ENCODE measurements at places on chromosomes 5 and 9.

DNA sequence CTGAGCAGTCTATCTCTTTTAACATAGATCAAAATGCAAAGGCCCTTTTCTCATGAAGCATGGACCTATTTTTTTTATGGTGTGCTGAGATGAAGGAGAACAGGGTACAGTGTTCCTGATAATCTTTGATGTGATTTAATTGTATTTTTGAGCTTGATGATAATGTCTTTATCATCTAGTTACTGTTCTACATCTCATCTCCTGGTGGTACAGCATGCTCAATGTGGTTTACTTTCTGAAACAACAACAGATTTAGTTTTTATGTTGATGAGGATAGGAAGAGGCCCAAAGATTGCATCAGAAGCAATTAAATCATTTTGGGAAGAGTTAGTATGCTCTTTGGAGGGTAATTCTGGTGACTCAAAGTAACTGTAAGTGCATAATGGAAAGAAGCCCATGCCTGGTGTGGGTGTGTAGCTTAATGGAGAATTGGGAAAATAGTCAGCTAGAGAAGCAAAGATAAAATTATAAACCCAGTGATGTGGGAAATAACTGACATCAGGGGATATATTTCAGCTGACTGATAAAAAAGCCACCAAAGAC lies 123.0 kb upstream of the KCNN2 start:
- H3K27me3 ChIP-seq = no peaks in the 10 kb centered on the region
- peaks cover 2% of the 10 kb centered on the region for H3K36me3 ChIP-seq
- DNase-seq = no peak
- no peak overlapping the region for H3K4me3 ChIP-seq
- H3K27ac ChIP-seq = no peak overlapping the region

DNA sequence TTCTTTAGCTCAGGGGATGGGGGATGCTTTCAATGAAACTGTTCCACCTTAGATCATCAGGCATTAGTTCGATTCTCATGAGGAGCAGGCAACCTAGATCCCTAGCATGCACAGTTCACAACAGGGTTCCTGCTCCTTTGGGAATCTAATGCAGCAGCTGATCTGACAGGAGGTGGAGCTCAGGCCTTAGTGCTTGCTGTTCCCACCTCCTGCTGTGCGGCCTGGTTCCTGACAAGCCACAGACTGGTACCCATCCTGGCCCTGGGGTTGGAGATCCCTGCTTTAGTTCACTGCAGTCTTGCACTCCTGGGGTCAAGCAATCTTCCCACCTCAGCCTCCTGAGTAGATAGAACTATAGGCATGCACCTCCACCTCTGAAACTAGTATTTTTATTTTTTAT lies 1369.8 kb upstream of the NUDT12 start:
- no peak for DNase-seq
- no peak overlapping the region for H3K4me3 ChIP-seq
- H3K27ac ChIP-seq = no peak overlapping the region
- H3K4me1 ChIP-seq = no peaks in the 10 kb centered on the region
- no peaks in the 10 kb centered on the region for H3K27me3 ChIP-seq

- H3K4me3 ChIP-seq = no peak overlapping the region
- no peak overlapping the region for H3K27ac ChIP-seq
- no peaks in the 10 kb centered on the region for H3K36me3 ChIP-seq
- no peaks in the 10 kb centered on the region for H3K27me3 ChIP-seq
- peaks cover 34% of the 10 kb centered on the region for H3K4me1 ChIP-seq
- DNase-seq = no peak
Observed at GRCh38 chr5:108257996-108258395, 123.9 kb downstream of the FBXL17 start.

DNA sequence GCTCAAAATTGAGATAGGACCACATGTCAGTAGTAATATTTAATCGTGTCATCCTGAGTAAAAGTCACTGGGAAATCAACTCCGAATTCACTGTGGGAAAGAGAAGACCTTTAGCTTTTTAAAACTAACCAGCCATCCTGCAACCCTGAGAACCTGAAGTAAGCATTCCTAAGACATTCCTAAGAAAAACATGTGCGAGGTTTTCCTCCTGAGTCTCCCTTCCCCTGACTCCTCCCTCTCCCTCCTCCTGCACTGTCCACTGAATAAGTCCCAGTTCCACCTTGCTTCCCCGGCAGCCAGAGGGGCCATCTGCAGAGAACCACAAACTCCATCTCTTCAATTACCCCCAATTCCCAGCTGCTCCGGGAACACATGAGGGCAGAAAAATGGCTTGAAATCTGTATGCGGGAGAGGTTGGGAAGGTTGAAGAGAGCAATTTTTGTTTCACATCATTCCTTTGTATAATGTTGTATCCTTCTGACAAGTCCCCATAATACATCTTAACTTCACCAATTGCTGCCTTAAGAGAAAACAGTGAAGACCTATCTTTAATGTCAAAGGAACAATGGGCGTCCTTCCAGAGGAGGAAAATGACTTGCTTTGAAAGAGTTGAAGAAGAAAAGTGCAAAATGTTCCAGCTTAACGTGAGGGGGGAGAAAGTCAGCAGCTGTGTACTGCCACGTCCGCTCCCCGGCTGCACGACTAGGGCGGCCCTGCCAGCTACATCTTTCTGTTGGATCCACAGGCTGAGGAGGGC lies 186.3 kb downstream of the ZNF462 start:
- no peak for DNase-seq
- H3K27me3 ChIP-seq = no peaks in the 10 kb centered on the region
- peak overlapping the region; percentile 22 for H3K27ac ChIP-seq
- H3K4me3 ChIP-seq = no peak overlapping the region

GRCh38 chr5:10875201-10875768 lies 114.3 kb upstream of the DAP start:
- no peak for DNase-seq
- peaks cover 43% of the 10 kb centered on the region for H3K4me1 ChIP-seq
- no peak overlapping the region for H3K4me3 ChIP-seq
- peaks cover 42% of the 10 kb centered on the region for H3K27me3 ChIP-seq
- H3K36me3 ChIP-seq = no peaks in the 10 kb centered on the region

- H3K27ac ChIP-seq = no peak overlapping the region
- H3K27me3 ChIP-seq = peaks cover 1% of the 10 kb centered on the region
- H3K4me1 ChIP-seq = no peaks in the 10 kb centered on the region
- H3K36me3 ChIP-seq = no peaks in the 10 kb centered on the region
- peak; percentile 75 for DNase-seq
- no peak overlapping the region for H3K4me3 ChIP-seq
Observed at GRCh38 chr9:4339357-4339756, 39.5 kb upstream of the GLIS3 start.

DNA sequence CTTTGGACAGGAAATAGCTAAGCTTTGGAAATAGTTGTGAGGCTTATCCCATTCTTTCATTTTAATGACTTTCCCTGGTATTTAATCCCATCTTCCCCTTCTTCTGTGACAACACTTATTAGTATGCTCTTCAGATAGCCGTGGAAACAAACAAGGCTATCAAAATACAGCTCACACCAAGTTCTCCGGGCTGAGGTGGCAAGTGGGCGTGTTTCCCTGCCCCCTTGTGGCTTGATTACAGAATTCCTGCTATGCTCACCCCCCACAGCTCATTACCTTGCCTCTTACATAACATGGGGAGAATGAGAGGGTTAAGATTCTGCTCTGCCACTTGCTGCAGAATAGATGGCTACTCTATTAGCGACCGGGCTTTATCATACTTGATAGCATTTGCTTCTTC lies 437.1 kb upstream of the TLE4 start:
- H3K36me3 ChIP-seq = no peaks in the 10 kb centered on the region
- DNase-seq = no peak
- peaks cover 7% of the 10 kb centered on the region for H3K27me3 ChIP-seq
- peaks cover 4% of the 10 kb centered on the region for H3K4me1 ChIP-seq
- H3K27ac ChIP-seq = no peak overlapping the region

- no peak for DNase-seq
- peaks cover 30% of the 10 kb centered on the region for H3K27me3 ChIP-seq
- H3K4me1 ChIP-seq = no peaks in the 10 kb centered on the region
- H3K36me3 ChIP-seq = no peaks in the 10 kb centered on the region
- no peak overlapping the region for H3K27ac ChIP-seq
Observed at GRCh38 chr5:16625096-16625495, 8.3 kb upstream of the RETREG1 start.

GRCh38 chr9:36728651-36729520 lies 156.2 kb downstream of the MELK start:
- H3K4me1 ChIP-seq = no peaks in the 10 kb centered on the region
- H3K27me3 ChIP-seq = peaks cover 35% of the 10 kb centered on the region
- H3K27ac ChIP-seq = no peak overlapping the region
- DNase-seq = peak; percentile 94

DNA sequence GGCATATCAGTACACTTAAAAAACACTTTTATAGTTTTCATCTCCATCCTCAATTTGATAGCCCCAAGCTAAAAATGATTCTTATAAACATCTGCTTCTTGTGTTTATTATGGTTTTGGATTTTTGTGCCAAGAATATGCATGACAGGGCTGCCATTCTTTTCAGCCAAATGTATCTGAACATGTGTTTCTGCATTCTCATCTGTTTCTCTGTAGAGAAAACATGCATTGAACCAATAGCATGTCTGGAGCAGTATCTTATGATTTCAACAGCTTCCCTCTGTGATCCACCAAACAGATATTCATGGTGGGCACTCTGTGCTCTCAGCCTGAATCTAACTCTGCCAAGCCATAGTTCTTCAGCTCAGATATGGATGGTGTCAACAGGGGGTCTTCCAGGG lies 99.3 kb upstream of the ERCC6L2 start:
- H3K27me3 ChIP-seq = peaks cover 12% of the 10 kb centered on the region
- H3K36me3 ChIP-seq = no peaks in the 10 kb centered on the region
- peaks cover 20% of the 10 kb centered on the region for H3K4me1 ChIP-seq
- DNase-seq = no peak
- H3K4me3 ChIP-seq = no peak overlapping the region

DNA sequence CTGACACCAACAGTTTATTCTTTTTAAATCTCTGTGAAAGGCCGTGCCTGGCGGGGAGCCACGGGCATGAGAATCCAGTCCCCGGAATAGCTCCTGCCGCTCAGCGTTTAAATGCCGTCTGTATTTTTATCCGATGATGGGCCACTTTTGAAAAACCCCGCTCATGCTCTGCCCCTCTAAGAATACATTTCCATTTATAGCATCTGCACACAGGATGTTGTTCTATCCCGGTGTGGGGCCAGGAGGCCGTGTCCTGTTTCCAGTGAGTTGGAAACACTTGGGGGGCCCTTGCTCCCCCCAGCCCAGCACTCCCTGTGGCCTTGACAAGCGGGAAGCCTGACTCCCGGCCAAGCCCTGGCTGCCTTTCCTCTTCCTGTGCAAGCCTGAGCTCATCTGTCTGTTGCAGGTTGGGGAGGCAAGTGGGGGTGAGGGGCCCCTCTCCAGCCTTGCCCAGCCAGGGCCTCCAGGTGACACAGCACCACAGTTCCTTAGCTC lies 39.0 kb downstream of the ERGIC1 start:
- peak overlapping the region; percentile 86 for H3K27ac ChIP-seq
- no peak for DNase-seq
- H3K36me3 ChIP-seq = no peaks in the 10 kb centered on the region
- no peaks in the 10 kb centered on the region for H3K27me3 ChIP-seq

DNA sequence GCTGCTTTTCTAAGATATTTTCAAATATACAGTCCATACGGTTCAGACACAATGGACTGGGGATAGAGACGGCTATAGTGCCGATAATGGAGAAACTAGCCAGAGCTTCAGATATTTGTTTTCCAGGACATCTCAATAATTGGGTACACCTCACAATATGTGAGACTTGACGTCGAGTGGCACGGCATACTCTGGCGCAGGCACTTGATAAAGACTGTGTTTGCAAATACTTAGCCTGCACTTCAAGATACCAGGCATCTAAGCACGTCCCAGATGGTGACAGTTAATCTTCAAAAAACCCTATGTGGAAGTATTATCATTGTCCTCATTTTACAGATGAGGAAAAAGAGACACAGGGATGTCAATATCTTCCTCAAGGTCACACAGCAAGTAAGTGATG lies 48.5 kb downstream of the SEMA5A start:
- no peak overlapping the region for H3K4me3 ChIP-seq
- no peak overlapping the region for H3K27ac ChIP-seq
- peaks cover 2% of the 10 kb centered on the region for H3K4me1 ChIP-seq
- H3K36me3 ChIP-seq = no peaks in the 10 kb centered on the region
- no peak for DNase-seq
- H3K27me3 ChIP-seq = no peaks in the 10 kb centered on the region

DNA sequence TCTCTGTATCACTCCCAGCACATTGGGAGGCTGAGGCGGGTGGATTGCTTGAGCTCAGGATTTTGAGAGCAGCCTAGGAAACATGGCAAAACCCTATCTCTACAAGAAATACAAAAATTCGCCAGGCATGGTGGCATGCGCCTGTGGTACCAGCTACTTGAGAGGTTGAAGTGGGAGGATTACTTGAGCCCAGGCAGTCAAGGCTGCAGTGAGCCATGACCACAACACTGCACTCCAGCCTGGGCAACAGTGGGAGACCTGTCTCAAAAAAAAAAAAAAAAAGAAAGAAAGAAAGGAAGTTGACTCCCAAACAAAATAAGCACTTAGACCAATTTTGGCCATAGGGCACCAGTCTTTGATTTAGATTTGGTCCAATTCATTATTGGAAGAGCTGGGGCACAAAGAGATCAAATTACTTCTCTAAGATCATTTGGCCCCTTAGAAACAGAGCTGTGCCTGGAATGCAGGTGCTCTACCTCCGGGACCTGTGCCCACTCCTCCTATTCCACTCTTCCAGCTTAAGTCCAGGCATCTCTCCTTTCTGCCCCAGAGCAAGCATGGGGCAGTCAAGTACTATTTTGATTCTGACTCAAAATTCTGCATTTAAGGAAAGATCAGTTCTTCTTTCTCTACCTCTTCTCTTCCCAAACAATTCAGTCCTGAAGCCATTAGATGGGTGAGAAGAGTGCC lies 59.0 kb downstream of the ALDH7A1 start:
- no peaks in the 10 kb centered on the region for H3K27me3 ChIP-seq
- no peak overlapping the region for H3K27ac ChIP-seq
- no peak overlapping the region for H3K4me3 ChIP-seq
- H3K4me1 ChIP-seq = peaks cover 22% of the 10 kb centered on the region

GRCh38 chr5:72063219-72063819 lies 44.0 kb upstream of the MAP1B start:
- H3K4me3 ChIP-seq = no peak overlapping the region
- peaks cover 9% of the 10 kb centered on the region for H3K27me3 ChIP-seq
- H3K4me1 ChIP-seq = peaks cover 26% of the 10 kb centered on the region
- no peak overlapping the region for H3K27ac ChIP-seq
- DNase-seq = no peak
- H3K36me3 ChIP-seq = no peaks in the 10 kb centered on the region

DNA sequence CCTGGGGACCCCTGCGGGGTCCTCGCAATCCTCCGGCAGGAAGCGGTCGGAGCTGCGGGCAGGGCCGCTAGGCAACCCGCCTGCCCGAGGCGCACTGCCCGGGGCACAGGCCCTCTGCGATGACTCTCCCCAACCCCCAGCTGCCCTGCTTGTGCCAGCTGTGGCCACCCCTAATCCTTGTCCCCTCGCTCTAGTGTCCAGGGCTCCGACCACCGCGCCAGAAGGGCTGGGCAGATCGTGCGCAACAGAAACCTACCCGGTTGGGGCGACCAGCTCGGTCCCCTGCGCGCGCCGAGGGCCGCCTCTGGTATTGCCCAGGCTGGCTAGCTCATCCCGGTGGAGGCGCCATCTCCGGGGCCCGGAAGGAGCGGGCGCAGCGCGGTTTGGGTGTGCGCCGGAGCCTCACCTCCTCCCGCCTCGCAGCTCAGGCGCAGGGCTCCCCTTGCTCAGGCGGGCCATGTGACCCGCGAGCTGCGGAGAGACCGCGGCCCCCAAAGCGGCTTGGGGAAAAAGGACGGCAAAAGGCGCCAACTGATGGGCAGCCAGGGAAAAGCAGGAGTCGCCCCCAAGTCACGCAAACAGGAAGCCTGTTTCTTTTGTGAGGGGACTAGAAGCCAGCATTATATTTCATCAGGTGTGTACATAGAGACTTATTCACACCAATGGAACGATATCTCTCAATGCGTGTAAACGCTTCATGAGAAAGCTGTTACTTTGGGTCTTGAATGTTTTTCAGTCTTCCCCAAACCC lies 46.8 kb upstream of the RNF20 start:
- H3K27me3 ChIP-seq = peaks cover 69% of the 10 kb centered on the region
- DNase-seq = peak; percentile 26
- no peaks in the 10 kb centered on the region for H3K36me3 ChIP-seq
- peaks cover 13% of the 10 kb centered on the region for H3K4me1 ChIP-seq
- peak overlapping the region; percentile 92 for H3K4me3 ChIP-seq
- peak overlapping the region; percentile 84 for H3K27ac ChIP-seq

Data from mesothelial cell of epicardium (in vitro differentiated cells).